ENCODE measurements at places on chromosomes 11 and 22.
A peak's percentile ranks its signal among the peaks of the same experiment; 100 is the strongest.

DNA sequence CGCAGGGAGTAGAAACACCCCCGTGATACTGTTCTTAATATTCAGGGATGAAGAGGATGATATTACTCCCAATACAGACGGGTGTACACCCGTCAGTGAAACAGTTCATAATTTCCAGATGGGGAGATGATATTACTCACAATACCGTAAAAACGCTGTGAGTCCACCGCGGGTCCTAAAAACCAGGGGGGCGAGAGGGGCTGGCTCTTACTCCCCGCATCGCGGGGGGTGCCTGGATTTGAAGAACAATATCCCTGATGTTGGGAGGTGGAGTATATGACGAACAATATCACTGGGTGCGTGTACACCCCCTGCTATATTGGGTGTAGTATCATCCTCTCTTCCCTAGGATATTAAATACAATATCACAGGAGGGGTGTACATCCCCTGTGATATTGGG, 20.5 kb upstream of the APOL5 start:
- DNase-seq, result no peak

DNA sequence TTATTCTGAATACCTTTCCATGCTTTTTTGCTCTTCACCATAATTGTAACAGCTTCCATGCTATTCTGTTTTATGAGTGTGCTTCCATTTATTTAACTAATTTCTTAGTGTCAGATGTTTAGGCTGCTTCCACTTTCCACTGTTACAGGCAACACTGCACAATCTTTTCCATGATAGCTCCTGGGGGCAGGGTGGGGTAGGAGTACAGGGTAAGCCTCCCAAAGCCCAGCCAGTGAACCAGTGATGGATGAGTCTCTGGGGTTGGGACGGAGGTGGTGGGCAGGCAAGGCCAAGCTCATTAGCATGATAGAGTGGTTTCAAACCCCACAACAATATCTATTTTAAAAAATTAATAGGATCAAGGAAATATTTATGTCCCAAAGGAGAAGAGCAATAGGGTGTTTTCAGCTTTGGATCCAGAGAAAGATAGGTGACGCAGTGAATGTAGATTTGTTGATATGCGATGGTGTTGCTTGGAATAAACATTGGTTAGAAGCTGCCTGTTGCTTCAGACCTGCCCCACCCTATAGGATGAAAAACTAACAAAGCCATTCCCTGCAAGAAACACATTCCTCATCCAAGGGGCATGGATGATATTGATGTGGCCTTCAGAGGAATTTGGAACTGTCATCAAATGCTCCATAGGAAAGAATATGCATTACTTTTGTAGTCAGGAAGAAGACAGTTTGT, 17.1 kb upstream of the ELF5 start:
- DNase-seq, result no peak

GRCh38 chr22:40216041-40216756, 38.5 kb downstream of the TNRC6B start:
- peak; percentile 30 for DNase-seq

- no peak for DNase-seq
These were observed 241.3 kb upstream of the ZC3H12C start for GRCh38 chr11:109851780-109852390.

DNA sequence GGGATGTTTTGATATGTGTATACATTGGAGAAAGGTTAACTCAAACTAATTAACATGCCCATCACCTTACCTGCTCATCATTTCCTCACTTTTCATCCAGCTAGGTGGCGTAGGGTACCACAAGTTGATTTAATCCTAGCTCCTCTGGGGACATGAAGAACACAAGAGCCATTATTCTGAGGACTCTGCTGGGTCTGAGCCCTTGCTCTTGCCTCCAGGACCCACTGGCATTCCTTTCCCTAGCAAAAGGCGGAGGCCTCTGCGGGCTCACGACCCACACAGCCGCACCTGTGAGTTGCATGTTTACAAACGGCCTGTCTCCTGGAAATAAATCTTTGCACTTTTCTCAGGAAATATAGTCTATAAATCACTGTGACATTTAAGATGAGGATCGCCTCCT, 871.9 kb downstream of the TBC1D22A start:
- DNase-seq, result no peak

- no peak for DNase-seq
These were observed 40.9 kb downstream of the GALNT18 start for GRCh38 chr11:11580841-11581411.

DNA sequence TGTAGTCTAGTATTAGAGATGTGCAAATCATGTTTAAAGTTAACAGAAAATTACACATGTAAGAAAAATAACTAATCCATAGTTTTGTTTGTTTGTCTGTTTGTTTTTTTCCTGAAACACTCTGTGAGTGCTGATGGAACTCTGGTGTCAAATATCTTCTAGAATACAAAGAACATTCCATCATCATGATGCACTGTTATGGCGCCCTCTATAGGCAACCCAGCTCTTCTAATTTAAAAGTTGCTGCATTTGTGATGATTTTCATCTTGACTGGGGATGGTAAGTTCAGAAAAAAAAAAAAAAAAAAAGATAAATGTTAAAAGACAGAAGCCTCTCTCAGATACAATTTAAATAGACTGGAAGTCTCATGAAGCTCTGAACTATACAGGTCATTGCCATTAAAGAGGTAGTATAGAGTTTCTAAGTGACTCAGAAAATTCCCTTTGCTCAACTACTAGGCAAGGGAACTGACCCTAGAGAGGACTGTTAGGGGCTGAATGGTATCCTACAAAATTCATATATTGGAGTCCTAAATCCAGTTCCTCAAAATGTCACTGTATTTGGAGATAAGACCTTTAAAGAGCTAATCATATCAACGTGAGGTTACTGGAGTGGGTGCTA, 597.2 kb upstream of the ANO3 start:
- no peak for DNase-seq

DNA sequence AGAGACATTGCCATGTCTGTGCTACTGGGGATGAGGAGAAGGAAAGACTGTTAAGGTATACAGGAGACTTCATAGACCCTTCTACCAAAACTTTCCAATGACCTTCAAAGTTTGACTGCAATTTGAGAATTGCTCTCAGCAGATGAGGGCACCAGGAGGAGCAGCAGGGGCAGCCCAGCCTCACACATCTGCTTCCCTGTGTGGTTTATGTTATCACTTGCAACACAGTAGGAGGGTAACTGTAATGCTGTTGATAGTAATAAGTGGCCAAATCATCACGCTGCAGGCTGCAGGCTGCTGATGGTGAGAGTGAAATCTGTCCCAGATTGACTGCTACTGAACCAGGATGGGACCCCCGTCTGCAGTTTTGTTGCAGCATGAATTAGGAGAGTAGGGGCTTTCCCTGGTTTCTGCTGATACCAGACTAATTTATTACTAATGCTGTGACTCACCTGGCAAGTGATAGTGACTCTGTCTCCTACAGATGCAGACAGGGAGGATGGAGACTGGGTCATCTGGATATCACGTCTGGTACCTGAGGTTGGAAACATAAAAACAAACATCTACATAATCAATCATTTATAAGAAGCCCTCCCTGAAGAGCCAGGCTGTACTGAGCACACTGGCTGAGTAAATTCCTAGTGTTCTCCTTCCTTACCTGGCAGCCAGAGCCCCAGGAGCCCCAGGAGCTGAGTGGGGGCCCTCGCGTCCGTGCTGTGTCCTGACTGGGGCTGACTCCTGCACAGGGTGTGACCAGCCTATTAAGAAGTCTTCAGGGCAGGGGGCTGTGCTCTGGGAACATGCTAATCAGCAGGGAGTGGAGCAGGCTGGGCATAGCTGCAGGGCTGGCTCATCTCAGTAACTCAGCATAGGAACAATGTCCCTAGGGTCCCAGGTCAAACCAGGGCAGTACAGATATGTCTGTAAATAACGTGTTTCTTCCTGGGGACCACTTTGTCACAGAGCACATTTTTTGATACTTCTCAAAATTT, 74.4 kb downstream of the GAB4 start:
- no peak for DNase-seq

GRCh38 chr11:6932145-6932544, 5.9 kb downstream of the ZNF215 start:
- DNase-seq, result no peak

GRCh38 chr11:111209543-111210355, 35.8 kb upstream of the POU2AF2 start:
- no peak for DNase-seq

- DNase-seq, result no peak
These were observed 2.8 kb upstream of the RPS19BP1 start for GRCh38 chr22:39535357-39535725.

- DNase-seq, result no peak
These were observed 1.3 kb downstream of the CARD10 start for GRCh38 chr22:37517826-37518450.

GRCh38 chr11:100928426-100928825, 201.2 kb downstream of the PGR start:
- no peak for DNase-seq

DNA sequence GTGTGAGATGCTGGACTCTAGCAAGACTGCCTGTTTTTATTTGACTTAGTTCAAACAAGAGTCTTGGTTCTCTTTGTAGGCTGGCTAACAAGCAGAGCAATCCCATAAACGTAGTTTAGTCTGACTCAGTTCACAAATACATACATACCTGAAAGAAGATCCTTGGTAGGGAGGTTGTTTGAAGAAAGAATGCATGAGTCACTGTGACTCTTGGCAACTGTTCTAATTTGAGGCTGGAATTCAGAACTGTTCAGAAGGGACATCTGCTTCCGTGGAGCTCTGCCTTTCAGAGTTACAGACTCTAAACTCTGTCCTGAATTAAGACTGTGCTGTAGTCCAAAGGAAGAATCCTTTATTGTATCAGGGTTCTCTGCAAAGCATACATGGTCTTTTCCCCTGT, 32.2 kb downstream of the C2CD3 start:
- no peak for DNase-seq

- no peak for DNase-seq
These were observed 3.4 kb downstream of the CD82 start for GRCh38 chr11:44568658-44569473.

GRCh38 chr11:102462610-102463009, 10.0 kb upstream of the TMEM123 start:
- DNase-seq, result no peak

DNA sequence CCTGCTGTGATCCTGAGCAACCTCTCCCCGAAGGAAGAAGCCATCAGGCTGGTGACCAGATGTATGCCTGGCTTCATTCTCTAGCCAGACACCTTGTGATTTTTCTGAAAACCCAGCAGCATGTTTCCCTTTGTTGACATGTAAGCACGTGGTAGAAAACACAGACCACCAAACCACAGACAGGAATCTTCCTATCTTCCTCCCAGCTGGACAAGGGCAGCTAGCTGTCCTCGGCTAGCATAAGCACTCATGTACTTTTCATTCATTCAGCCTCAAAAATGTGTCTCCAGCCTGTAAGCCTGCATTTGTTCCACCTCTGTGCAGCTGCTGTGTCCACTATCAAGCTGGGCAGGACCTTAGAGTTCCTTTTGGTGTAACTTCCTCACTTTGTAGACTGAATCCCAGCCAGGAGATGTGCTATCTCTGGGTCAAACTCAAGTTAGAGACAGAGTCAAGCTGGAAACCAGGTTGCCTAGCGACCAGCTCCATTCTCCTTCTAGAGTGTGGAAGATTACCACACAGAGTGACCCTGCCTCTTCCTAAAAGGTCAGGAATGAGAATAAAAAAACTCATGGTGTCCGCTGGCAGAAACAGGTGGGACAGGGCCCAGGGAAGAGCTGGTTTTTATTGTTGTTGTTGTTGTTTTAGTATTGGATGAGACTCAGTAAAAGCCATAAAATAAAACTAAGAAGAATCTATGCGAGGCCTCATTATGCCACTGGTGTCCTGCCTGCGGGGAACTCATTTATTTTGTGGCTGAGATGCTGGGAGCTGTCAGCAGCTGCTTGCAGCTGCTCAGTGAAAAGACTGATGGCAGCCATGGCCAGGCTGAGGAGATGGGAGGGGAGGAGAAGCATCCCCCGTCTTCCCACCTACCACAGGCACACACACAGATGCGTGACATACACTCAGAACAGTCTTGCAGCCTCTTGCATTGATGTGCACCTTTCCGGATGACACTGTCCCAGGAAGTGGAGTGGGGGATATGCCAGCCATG, 7.4 kb upstream of the CLMP start:
- no peak for DNase-seq

DNA sequence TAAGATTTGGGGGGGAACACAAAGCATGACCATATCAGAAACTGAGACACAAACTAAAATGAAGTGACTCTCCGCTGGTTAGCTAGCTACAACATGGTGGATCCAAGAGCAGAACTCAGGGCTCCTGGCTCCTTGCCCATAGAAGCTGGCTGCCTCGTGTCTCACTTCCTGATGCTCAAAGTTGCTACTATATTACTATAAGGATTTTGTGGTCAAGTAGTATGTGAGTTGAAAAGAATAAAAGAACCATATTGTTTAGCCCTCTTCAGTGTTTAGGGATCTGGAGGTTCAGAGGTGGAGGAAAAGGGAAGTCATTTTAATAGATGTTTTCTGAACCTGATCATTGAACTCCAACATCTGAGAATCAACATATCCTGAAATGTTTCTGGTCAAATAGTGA, 16.9 kb upstream of the SIK2 start:
- no peak for DNase-seq

DNA sequence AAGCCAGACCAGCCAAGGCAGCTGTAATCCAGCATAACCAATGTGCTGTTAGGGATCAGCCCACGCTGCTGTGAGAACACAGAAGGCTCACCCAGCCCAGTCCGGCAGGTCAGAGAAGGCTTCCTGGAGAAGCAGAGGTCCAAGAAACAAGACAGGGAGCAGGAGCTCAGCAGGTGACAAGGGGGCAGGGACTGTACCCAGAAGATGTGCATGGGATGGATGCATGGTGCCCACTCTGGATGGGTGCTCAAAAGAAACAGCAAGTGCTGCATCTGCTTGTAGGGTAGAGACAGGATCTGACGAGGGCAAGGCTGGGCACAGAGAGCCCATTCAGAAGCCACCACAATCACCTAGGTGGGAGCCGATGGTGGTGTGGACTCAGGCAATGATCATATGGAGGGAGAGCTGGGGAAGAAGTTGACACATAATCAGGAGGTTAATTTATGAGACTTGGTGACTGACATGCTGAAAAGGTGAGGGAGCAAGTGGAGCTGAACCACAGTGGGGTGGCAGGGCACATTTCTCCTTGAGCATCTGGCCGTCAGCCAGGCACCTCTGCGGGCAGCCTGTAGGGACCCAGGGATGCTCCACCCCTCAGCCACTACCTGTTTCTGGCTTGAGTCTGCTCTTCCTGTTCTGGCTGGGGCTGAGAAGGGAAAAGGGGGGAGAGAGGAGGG, 102.3 kb upstream of the DRD2 start:
- DNase-seq, result no peak

DNA sequence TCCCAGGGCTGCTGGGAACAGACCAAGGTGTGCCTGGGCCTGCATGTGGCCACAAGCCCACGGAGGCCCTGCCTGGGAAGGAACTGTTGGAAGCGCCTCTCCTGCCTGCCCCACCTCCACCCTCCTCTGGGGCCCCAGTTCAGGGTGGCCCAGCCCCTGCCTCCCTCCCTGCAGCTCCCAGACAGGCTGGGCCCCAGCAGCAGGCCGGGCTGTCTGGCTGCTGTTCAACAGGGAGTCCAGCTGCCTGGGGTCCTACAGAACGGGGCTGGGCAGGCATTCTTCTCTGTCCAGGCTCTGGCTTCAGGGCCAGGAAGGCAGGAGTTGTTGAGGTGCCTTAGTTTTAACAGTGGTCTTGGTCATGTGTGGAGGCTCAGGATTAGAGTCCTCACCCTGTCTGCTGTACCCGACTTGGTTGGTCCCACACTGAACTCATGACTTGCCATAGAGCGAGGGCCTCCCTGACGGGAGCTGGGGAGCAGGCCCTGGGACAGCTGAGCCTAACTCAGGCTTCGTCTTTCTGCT, 11.8 kb downstream of the PRDM11 start:
- no peak for DNase-seq

All from GM19239 (cell line).